Activated T-helper 1 cell treated with Interleukin-2 at 50 U/mL for 16 hours (primary cell): ENCODE measurements at places on chromosomes 7 and 10.
A peak's percentile ranks its signal among the peaks of the same experiment; 100 is the strongest.

DNA sequence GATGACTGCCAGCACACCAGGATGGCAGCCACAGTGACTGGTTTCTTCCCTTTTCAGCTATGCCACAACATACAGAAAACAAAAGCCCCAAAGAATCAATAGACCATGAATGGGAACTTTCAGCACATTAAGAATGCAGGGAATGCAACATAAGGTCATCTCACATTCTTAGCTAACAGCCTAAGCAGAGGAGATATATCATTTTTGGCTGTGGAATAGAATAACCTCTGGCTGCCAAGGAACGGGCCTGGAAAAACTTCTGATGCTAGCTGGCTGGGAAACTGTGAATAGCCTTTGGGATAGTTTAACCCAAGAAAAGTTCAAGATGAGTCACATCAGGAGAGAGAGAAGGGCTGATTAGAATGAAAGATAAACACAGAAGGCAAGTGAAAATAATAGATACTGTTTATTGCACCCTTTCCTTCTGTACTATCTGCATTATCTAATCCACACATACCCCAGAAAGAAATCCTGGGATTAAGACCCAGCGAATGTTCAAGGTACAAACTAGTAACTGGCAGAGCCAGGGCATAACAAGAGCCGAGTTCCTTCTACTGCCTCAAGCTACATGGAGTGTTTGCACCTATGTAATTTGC lies 169.2 kb downstream of the SEMA3A start:
- DNase-seq = no peak

DNA sequence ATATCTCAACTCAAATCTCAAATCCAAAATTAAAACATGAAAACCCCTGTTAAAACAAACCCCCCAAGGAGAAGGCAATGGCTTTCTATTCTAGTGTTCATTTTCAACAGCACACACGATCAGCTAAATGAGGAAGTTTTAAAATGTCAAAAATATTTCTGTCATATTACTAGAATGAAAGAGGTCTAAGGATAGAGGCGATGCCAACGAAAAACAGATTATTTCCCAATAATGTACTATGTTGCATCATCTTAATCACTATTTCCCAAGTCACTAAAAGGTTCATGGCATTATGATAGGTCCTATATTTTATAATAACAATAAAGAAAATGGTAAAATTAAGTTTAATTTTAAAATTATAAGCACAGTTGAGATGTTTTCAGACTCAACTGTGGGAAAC lies 10.1 kb downstream of the CNOT4 start:
- no peak for DNase-seq

DNA sequence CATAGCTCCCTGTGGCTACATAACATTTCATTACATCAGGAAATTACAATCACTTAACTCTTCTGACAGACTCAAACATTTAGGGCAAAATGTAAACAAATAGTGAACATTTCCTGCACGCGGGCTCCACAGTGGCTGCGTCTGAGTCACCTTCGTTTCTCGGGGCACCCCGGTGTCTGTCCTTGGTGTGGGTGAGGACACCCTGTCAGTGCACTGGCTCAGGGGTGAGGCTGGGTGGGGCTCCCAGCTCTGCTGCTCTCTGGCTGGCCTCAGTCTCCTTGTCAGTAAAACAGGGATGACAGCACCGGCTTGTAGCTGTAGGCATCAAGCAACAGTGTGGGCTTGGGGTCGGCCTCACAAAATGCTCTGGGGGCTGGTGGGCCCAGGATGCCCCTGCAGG lies 237.1 kb upstream of the SHH start:
- DNase-seq = no peak

DNA sequence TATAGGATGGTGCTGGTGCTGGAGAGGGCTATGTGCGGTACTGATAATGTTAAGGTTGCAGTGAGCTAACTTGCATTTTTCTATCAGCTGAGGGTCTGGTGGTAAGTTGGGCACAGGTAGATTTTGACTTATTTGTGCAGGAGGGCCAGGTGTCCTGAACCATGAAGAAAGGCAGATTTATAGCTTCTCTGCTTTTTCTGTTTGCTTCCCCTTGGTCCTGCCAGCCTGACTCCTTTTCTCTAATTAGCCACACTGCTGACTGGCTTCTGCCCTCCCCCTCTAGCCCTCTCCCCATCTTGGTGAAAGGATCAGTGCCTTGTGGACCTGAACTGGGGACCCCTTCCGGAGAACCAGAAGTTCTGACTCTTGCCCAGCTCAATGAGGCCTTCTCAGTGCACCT lies 40.8 kb upstream of the STEAP4 start:
- no peak for DNase-seq

DNA sequence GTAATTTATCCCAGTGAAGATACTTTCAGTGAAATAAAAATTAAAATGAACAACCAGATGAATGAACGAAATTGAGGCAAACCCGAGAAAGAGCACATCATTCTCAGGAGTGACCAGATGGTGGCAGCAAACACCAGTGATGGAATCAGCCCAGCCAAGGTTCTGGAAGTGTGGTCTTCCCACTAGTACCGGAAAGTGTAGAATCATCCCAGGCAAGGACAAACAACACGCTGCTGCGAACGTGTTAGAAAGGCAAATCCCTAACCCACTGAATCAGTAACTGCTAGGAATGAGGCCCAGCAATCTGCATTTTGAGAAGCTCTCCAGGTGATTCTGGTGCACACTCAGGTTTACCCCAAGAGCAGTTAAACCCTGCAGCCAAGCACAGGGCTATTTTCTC lies 15.5 kb upstream of the SLC18A3 start:
- no peak for DNase-seq

GRCh38 chr10:43407576-43408330 lies 1.2 kb downstream of the HNRNPF start:
- DNase-seq = peak; percentile 70

GRCh38 chr10:132135053-132135872 lies 51.5 kb upstream of the DPYSL4 start:
- DNase-seq = no peak
